ENCODE measurements at places on chromosomes 2 and 18. TPM values are rescaled to one million over a fixed set of nuclear protein-coding genes. Genes with fewer than 3 reads are reported as not detected.

DNA sequence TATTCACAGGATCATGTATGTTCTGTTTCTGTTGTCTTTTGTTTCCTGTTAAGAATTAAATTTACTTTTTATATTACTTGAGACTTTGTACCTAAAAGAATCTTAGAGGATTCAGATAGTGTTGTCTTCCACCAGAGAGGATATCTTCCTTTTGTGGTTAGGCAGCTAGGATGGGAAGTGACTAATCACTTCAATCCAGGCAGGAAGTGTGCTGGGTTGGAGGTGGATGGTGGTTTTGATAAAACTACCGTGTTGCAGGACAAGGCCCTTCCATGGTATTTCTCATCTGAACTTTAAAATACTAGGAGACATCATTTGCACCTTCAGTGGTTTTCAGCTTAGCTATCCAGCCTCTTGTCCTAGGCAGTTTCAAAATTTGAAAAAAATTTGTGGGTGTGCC, 728.6 kb upstream of the CDH2 start:
- peak; percentile 66 for DNase-seq

DNA sequence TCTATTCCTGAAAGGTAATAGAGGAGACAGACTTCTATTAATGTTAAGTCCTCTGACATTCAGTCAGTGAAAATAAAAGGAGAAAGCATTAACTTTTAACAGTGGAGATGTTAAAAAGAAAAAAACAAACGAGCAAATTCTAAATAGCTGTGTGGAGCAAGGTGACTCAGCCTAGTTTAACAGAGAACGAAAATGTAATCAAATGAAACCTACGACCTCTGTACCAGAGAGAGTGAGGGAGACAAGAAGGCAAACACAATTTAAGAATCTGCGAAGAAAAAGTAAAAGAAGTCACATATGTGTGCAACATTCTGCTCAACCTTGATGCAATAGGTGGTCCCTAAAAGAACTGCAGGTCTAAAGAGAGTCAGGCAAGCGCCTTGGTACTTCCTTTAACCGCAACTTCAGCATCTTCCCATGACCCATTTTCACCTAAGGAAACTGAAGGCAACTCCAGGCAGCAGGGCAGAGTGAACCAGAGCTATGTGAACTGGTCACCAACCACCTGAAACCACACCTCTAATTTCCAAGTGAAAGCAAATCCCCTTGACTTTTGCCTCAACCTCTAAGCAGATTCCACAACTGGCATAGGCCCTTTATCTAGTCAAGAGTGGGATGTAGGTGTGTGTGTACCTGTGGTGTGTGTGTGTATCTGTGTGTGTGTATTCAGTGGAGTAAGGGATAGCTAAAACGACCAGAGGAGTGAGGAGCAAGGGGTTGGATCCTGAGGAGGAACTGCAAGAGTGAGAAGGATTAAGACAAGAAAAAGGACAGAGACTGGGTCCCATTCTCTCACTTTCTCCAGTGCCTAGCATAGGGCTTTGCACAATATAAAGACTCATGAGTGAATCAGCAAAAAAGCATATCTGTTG, 43.0 kb downstream of the FIGN start:
- DNase-seq = no peak

DNA sequence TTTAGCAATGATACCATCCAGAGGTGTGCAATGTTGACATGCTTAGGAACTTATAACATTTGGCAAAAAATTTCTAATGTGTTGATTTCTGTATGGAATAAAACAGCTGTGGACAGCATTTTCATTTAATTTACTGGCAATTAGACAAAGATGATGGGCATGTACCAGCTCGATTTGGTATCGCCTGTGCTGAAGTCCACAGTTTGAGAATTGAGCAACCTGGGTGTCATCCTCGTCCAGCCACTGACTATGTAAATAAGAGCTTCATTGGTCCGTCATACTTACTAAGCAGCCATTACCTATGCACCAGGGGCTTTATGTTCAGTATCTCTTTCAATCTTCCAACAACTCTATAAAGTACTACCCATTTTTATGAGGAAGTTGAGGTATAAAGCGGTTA, 24.6 kb upstream of the ACAA2 start:
- no peak for DNase-seq

Gene ABHD1
- not detected for total RNA-seq

All from dermis blood vessel endothelial cell (primary cell).